Purkinje cell (primary cell): ENCODE measurements at places on chromosomes 3 and 15. TPM values are rescaled to one million over a fixed set of nuclear protein-coding genes. Genes with fewer than 3 reads are reported as not detected.

RAB11A gene
- 339 and 419 TPM in 2 replicates for polyA plus RNA-seq

CSTA gene
- polyA plus RNA-seq = not detected in 2 replicates

P2RY14 gene
- polyA plus RNA-seq = 2.1 TPM in 1 of 2 replicates, not detected in the other

TRPC1 gene
- polyA plus RNA-seq = 16.1 and 30.1 TPM in 2 replicates

PLA2G4F gene
- not detected in 2 replicates for polyA plus RNA-seq

MCTP2 gene
- polyA plus RNA-seq = 0.07 and 0.51 TPM in 2 replicates

UBA7 gene
- 0.52 TPM in 1 of 2 replicates, not detected in the other for polyA plus RNA-seq

GRK7 gene
- polyA plus RNA-seq = not detected in 2 replicates

ZNF619 gene
- 0.62 and 1.8 TPM in 2 replicates for polyA plus RNA-seq

IL12A gene
- polyA plus RNA-seq = not detected in 2 replicates

RABL3 gene
- 32.6 and 61.8 TPM in 2 replicates for polyA plus RNA-seq

CASR gene
- polyA plus RNA-seq = not detected in 2 replicates

A4GNT gene
- polyA plus RNA-seq = not detected in 2 replicates

KIF7 gene
- polyA plus RNA-seq = 0.25 and 0.85 TPM in 2 replicates

HEMK1 gene
- 0.97 and 5.0 TPM in 2 replicates for polyA plus RNA-seq

PLIN1 gene
- 0.74 and 2.3 TPM in 2 replicates for polyA plus RNA-seq

CD200 gene
- polyA plus RNA-seq = 27.4 and 59.0 TPM in 2 replicates

GABRR3 gene
- polyA plus RNA-seq = not detected in 2 replicates

CHRM5 gene
- not detected in 2 replicates for polyA plus RNA-seq

GP5 gene
- polyA plus RNA-seq = not detected in 2 replicates

TAGLN3 gene
- 15.0 and 181 TPM in 2 replicates for polyA plus RNA-seq

GPR176 gene
- polyA plus RNA-seq = 0.63 and 2.4 TPM in 2 replicates

TKT gene
- 23.5 and 26.7 TPM in 2 replicates for polyA plus RNA-seq

MGLL gene
- 21.1 and 54.1 TPM in 2 replicates for polyA plus RNA-seq

ARL8B gene
- 111 and 119 TPM in 2 replicates for polyA plus RNA-seq

TRPM7 gene
- polyA plus RNA-seq = 3.1 and 5.0 TPM in 2 replicates

OR5K2 gene
- polyA plus RNA-seq = not detected in 2 replicates

PLA2G4D gene
- polyA plus RNA-seq = 0.35 and 1.7 TPM in 2 replicates

DNAJB8 gene
- polyA plus RNA-seq = not detected in 2 replicates

NR1I2 gene
- 0.31 TPM in 1 of 2 replicates, not detected in the other for polyA plus RNA-seq

GPR149 gene
- polyA plus RNA-seq = not detected in 2 replicates

TMC3 gene
- polyA plus RNA-seq = not detected in 2 replicates

SOX14 gene
- not detected in 2 replicates for polyA plus RNA-seq

GAP43 gene
- 21.3 and 152 TPM in 2 replicates for polyA plus RNA-seq

LRRC3B gene
- polyA plus RNA-seq = 7.5 and 14.7 TPM in 2 replicates

SLC38A3 gene
- 0.16 and 4.2 TPM in 2 replicates for polyA plus RNA-seq

TMEM207 gene
- polyA plus RNA-seq = not detected in 2 replicates

UBXN7 gene
- polyA plus RNA-seq = 11.5 and 14.3 TPM in 2 replicates

TMCO5A gene
- not detected in 2 replicates for polyA plus RNA-seq

RASL12 gene
- not detected in 2 replicates for polyA plus RNA-seq

C3orf22 gene
- not detected in 2 replicates for polyA plus RNA-seq

LRRC31 gene
- polyA plus RNA-seq = 0.98 and 1.9 TPM in 2 replicates

GOLGA6B gene
- not detected in 2 replicates for polyA plus RNA-seq

TRAK1 gene
- 30.2 and 36.7 TPM in 2 replicates for polyA plus RNA-seq

MYLK gene
- polyA plus RNA-seq = 5.7 and 7.8 TPM in 2 replicates

RPL29 gene
- 878 and 896 TPM in 2 replicates for polyA plus RNA-seq

GOLGA8R gene
- not detected in 2 replicates for polyA plus RNA-seq

CCDC66 gene
- 34.8 and 47.1 TPM in 2 replicates for polyA plus RNA-seq
